ENCODE measurements at places on chromosomes 1 and 21.

DNA sequence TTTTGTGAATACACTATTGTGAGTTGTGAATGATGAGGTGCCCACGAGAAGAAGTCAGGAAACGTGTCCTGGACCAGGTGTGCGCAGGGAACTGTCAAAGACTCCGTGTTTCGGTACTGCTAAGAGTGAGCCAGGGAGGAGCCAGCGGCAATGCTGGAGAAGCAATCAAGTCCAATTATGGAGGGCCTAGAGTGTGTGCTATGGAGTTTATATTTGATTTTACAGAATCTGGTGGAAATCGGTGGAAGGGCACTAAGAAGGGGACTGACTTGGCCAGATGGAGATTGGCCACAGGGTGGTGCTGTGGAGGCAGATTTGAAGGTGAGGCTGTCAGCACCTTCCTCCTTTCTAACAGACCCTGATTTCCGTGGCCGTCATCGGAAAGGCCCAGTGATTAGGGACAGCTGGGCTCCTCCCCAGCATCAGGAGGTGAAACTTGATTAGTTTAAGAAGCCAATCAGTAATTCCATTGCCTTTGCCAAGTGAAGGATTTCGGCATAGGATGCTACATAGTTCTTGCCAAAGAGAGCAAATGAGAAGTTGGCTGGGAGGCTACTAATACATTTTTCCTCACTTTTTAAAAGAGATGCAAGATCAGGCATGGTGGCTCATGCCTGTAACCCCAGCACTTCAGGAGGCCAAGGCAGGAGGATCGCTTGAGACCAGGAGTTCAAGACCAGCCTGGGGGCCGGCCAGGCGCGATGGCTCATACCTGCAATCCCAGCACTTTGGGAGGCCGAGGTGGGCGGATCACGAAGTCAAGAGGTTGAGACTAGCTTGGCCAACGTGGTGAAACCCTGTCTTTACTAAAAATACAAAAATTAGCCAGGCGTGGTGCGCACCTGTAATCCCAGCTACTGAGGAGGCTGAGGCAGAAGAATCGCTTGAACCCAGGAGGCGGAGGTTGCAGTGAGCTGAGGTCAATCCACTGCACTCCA is 7.0 kb downstream of the PTCH2 start:
- DNase-seq, result peak; percentile 88

DNA sequence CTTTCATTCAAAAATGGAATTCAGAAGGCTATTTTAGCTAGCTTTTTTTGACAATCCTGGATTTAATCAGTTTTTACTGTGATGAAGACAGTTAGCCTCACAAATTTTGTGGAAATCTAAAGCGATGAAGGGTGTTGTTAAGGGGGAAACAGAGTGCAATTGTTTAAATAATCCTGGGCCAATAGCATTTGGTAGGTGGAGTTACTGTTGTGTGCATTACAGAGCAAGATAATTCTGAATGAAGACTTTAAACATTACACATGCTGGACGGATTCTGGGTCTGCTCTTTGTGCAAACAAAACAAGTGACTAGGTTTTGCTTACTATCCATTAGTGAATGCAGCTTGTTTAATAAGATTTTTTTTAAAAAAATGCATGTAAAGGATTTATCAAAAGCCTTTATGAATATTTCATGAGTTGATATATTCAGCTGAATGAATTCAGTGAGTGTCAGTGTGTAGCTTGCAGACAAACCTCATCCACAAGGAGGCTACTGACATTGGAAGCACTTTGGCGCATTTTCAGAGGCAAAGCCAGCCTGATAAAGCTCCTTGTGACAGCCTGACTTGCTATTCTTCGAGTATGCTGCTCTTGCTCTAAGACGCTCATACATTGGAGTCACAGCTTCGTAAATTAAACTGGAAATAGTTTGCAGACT is 199.6 kb downstream of the PDE4B start:
- DNase-seq, result no peak

- no peak for DNase-seq
Observed at GRCh38 chr1:2645776-2646175, 13.0 kb upstream of the MMEL1 start.

GRCh38 chr1:84842748-84843231 is 50.2 kb downstream of the LPAR3 start:
- DNase-seq, result no peak

- DNase-seq, result no peak
Observed at GRCh38 chr1:30728340-30728739, 5.0 kb upstream of the MATN1 start.

DNA sequence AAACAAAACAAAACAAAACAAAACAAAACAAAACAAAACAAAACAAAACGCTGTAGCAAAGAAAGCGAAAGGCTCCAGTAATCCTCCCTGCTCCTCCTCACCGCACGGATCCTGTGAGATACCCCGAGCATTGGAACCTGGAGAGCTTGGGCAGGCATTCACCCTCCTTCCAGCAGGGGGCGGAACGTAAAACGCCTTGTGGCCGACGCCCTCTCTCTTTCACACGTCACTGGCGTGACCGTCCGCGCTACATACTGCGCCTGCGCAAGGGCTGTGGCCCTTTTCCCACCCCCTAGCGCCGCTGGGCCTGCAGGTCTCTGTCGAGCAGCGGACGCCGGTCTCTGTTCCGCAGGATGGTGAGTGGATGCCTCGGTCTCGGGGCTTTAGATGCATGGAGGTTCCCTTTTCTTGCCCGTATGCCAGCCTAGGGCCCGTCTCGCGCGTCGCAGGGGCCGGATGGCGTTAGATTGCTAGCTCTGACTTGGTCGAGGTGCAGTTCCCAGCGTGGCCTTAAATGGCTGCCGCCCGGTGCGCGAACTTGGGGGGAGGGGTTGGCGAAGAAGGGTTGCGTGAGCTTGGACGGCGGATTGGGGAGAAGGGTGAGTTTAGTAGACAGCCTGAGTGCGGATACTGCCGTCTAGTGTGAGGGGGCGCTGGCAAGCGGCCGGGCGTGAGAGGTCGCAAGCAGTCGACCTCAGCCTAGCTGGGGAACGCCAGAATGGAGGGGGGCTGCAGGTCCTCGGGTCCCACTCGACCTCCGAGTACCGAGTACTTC is at the start of gene RPL5:
Gene RPL5, plus strand, starts transcription at position 279 of the 775 bp plus-strand sequence. Its CDS starts 75 bp downstream, at position 354.
- DNase-seq, result peak; percentile 97

GRCh38 chr1:53391296-53391695 is 63.4 kb upstream of the LRP8 start:
- no peak for DNase-seq

DNA sequence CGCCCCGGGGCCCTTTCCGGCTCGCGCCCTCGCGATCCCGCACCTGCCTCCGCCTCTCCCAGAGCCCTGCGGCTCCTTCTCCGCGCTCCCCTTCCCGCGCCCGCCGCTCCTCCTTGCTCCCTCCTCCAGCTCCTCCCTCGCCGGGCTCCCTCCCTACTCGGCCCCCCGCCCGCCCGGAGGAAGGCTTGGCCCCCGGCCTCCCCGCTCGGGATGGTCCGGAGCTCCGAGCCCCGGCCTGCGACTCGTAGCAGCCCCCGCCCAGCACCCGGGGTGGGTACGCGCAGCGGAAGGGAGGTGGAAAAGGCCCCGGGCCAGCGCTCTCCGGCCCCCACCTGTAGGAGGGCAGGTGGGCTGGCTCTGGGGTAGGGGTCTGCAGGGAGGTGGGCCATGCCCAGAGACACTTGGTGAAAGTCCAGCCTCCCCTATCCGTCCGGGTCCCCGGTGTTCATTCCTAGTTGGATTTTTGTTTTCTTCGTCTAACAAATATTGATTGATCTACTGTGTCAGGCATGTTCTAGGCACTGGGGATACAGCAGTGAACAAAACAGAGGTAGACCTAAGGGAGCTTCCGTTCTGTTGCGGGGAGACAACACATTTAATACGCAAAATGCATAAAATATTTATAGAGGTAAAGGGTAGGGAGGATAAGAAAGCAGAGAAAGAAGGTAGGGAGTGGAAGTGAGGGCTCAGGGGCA is at the start of gene HTR1D:
Gene HTR1D, minus strand, starts transcription at position 82 of the 695 bp plus-strand sequence. CDS start 23,283 bp downstream, outside the sequence.
- DNase-seq, result no peak

- DNase-seq, result peak; percentile 35
Observed at GRCh38 chr1:6601923-6602668, 573 bp downstream of the KLHL21 start.

GRCh38 chr1:169109561-169110134 is 3.2 kb downstream of the ATP1B1 start:
- no peak for DNase-seq

GRCh38 chr1:16882986-16883385 is 12.8 kb upstream of the RNU1-2 start:
- no peak for DNase-seq

DNA sequence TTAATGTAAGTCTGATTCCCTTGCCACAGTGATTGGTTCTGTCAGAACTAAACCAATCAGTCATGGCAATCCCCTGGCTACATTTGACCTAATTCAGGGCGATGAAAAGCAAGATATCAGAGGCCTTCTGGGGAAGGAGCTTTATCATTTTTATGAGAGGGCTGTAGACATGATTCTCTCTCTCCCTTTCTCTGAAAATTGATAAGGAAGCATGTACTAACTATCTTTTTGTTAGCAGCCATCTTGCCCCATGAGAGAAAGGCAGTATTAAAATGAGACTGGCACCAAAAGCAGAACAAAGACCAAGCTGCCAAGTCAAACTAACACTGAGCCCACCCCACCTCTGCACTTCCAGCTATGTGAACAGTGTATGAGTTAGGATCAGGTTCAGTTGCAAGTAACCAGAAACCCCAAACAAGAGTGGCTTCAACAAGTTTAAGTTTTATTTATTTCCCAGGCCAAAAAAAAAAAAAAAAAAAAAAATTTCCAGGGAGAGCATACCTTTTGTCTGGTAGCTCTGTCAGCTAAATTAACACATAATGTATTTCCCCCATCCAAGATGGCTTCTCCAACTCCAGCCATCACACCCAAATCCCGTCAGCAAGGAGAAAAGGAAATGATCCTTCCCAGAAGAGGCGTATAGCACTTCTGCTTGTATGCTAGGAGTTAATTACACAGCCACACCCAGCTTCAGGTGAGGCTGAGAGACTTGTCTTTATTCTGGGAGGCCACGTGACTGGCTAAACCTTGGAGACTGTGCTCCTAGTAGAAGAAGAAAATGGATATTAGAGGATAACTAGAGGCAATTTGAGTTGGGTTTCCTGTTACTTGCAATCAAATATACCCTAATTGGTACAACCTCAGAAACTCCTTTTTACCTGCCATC is 105.8 kb upstream of the RALGPS2 start:
- DNase-seq, result no peak

DNA sequence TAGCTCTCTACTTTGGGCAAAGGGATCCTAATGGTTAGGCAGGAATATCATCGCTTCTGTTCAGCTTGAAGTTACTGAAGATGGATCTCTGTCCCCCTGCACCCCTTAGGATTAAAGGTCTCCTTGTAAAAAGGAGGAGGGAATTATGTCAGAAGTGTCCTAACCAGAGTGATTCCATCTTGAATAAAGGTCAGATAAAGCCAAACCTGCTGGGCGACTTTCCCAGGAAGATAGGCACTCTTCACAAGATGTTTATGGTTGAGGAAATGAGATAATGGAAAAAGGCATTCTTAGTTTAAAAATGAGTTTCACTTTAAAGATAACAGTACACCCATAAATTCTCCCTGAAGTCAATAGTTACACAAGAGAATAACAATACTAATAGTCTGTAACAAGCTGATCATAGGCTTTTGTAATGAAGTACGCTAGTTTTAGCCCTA is 1.7 kb upstream of the NENF start:
- DNase-seq, result no peak

GRCh38 chr21:44805226-44805625 is 3.6 kb upstream of the UBE2G2 start:
- no peak for DNase-seq

GRCh38 chr1:183840140-183840539 is 35.2 kb downstream of the RGL1 start:
- no peak for DNase-seq

All from activated naive CD4-positive, alpha-beta T cell treated with Interleukin-2 at 50 U/mL for 16 hours (primary cell).